ENCODE measurements at places on chromosomes 12 and 14.

DNA sequence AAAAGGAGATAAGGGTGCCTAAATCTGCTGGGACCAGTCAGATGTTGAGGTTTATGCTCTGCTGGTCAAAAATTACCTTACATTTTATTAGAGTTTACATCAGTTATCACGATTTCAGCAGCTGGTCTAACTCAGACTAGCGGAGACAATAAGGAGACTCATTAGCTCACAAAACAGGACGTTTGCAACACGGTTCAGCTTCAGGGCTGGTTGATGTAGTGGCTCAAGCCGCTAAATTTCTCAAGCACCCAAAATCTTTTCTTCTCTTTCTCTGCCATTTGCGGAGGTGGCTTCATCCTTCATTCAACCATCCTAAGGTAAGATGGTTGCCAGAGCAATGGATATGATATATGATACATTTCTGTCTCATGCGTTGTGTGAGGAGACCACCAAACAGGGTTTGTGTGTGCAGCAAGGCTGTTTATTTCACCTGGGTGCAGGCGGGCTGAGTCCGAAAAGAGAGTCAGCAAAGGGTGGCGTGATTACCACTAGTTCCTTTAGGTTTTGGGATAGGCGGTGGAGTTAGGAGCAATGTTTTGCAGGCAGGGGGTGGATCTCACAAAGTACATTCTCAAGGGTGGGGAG, 30.3 kb upstream of the CLIP1 start:
- no peak for DNase-seq

- peak; percentile 7 for DNase-seq
These were observed 44.7 kb upstream of the GALNT9 start for GRCh38 chr12:132373901-132374611.

DNA sequence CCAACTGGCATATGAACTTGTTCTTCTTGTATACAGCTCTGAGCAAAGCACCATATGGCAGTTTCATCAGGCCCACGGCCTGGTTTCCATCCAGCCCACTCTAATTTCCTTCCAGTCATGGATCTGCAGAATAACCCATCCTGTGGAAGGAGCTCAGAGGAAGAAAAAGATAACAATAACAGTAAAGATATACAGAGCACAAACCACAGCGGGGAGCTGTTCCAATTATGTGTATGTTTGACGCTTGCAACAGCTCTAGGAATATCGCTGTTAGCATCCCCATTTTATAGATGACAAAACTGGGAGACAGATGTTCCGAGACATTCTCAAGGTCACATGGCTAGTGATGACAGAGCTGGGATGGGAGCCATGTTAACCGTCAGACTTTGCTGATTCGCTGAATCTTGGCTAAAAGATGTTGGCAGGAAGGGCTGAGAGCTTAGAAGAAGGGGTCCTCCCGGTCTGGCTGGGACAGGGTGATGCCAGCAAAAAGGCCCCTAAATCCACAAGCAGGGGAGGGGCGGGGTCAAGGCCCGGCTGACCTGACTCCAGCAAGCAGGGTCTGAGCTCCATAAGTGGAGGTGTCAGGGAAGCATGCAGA, 34.4 kb upstream of the CIPC start:
- no peak for DNase-seq

DNA sequence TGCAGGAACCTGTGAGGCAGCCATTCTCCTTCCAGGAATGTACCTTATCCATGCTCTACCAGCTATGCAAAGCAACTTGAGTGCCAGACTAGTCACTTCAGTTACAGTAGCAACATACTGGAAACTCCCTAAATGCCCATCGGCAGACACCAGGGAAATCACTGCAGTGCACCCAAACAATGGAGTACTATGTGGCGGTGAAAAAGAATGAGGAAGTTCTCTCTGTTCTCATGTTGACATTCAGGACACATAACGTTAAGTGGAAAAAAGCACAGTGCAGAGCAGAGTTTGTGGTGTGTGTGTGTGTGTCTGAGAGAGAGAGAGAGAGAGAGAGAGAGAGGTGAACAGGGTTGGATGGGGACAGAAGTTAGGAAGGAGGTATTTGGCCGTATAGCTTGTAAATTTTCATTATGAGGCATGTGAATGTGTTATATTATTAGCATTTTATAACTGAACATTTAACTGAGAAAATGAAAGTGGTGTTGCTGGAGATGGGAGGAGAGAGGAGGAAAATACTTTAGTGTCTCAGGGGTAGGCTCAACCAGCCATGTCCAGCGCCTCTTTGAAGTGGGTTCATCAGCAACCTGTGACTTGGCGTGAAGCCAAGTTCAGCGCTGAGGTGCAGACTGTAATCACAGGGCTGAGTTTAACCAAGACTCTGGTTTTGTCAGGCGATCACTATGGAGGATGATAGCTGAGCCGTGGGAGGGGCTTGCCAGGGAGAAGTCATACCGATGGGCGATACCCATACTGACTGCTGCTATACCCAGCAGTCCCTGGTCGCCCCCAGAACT, 17.3 kb downstream of the TNFAIP2 start:
- no peak for DNase-seq

- DNase-seq: peak; percentile 74
These were observed 323 bp downstream of the VTI1B start for GRCh38 chr14:67674139-67674479.

DNA sequence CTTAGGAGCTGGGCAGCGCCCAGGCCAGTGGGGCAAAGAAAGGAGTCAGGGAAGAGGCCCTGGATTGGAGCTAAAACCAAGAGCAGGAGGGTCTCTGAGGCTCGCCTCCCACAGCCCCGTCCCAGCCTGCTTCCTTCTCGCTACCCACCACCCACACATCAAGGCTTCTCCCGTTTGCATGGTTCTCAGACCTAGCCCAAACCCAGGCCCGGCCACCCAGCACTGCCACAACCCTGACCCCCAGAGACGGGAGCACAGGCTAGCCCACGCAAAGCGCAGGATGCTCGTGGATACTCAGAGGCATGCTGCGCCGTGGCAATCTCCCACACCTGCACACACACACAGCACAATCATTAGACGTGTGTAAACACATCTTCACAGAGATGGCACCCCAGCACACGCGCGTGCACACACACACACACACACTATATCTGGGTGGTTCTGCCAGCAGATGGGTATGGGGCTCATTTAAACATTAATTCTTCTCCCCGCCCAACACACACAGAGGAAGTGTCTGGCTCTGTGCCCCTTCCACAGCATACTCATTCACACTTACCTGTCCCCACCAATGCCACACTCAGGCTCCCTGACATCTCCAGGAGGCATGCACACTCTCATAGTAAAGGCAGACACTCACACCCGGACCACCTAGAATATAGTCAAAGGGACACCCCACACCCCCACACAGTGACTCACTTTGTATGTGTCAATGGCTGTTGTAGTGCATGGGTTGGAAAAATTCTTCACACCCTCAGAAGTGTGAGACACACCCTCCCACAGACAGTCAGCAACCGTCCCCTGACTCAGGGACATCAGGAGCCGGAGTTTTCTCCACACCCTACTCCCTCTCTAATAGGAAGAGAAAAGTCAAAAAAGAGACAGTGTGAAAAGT, 1.1 kb downstream of the CARMIL3 start:
- no peak for DNase-seq

- no peak for DNase-seq
These were observed 677 bp downstream of the TNS2 start for GRCh38 chr12:53050426-53051057.

- DNase-seq: no peak
These were observed 33.3 kb downstream of the ERG28 start for GRCh38 chr14:75627406-75627805.

- peak; percentile 28 for DNase-seq
These were observed 6.8 kb upstream of the ATG14 start for GRCh38 chr14:55418411-55418810.

DNA sequence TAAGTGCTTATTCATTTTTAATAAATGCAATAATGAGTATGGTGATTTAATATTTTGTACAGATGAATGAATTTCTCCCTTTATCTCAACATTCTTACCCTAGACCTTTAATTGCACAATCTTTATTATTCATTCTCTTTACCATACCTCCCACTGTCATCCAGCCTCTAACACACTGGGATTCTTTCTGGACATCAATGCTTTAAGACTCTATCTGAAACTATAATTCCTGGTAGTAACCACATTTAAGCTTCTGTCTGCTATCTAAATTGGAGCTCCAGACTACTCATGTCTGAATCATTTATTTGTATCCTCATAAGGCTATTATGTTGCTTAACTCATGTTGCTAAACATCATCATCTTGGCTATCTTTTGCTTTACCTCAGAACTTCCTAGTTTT, 270.2 kb downstream of the ALG10B start:
- no peak for DNase-seq

DNA sequence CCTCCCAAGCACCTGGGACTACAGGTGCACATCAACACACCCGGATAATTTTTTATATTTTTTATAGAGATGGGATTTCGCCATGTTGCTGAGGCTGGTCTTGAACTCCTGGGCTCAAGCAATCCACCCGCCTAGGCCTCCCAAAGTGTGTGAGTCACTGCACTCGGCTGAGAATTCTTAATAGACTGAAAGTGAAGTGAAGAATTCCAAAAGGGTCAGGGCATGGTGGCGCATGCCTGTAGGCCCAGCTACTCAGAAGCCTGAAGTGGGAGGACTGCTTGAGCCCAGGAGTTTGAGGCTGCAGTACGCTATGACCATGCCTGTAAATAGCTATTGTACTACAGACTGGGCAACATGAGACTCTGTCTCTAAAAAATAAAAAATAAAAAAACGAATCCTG, 43.7 kb downstream of the TCHP start:
- peak; percentile 53 for DNase-seq

GRCh38 chr14:74720526-74720925, 7.6 kb downstream of the FCF1 start:
- peak; percentile 69 for DNase-seq

- DNase-seq: no peak
These were observed 57.4 kb downstream of the AACS start for GRCh38 chr12:125122668-125123067.

DNA sequence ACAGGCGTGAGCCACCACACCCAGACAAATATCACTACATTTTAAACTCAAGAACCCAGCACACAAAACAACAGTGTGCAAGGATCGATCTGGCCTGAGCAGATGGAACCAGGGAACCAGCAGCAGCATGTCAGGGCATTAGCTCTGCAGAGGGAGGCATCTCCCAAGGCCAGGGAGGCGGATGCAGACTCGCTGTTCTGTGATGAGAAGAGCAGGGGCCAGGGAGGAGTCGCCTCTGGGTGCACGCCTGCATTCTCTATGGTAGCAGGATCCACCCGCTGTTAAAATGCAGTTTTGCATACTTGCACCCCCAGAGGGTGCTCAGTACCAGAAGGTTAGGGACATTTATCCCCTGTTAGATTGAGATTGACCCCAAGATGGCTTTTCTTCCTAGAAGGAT, 17.9 kb downstream of the PGAM5 start:
- DNase-seq: no peak

DNA sequence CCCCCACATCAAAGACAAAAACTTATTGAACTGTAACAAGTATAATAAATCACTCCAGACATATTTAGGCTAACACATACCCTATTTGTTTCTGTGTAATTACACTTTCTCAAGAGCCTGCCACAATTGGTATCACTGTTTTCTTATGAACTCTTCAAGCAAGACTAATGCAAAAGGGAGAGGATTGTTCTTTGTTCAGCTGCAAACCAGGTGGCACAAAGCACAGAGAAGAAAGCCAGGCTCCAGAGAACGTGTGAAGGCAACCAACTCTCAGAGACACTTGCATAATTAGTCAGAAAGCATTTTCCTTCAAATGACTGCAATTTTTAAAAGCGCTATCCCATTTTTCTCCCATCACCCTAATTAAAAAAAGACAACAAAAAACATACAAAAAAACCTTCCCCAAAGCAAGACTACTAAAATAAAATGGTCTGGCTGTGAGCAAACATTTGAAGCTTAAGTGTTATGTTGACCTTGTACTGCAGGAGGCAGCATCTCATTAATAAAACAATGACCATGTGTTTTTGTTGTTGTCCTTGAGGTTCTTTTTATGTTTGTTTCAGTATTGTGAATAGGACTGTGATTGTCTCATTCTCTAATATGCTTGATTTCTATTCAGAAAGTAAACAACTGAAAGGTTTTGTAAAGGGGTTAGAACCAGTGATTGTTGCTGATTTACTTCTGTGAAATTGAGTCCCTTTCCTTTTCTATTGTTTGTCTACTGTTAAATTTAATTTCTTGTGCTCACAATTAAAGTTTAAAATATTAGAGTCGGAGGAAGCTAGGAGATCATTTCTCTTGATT, 452.7 kb upstream of the PDE3A start:
- DNase-seq: peak; percentile 51

DNA sequence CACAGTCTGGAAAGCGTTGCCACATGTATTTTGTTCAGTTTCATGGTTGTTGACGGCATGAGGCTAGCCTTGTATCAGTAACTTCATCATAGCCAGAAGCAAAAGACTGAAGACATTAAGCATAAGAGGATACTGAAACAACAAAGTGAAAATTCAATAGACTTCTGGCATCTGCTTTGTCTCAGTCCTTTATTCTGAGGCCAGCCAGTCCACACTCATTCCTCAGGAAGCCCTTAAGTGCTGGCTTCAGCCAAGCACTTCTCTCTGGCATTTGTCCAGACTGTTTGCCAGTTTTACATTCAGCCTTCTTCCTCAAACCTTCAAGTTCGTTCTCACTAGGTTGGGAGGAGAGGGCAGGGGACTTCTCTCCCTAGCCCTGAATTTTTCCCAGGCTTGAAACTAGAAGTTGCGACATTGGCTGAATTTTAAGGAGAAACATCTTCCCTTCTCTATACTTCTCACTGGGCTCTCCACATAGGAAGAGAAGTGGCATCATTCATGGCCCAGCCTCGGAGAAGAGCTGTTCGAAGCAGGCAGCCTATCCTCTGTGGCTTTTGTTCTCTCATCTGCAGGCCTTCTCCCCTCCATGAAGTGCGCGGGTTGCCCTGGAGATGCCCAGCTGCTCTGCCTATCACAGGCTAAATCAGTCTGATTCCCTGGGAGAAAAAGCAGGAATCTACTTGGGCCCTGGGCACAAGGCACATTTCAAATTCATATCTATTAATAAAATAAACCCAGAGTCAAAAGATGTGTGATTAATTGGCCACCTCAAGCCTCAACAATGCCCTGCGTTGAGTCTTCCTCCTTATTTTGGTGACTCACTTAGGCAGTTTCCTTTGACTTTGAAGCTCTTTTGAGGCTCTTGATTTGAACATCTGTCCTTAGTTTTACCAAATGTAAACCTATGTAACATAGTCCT, 130.9 kb upstream of the PLEKHA5 start:
- DNase-seq: peak; percentile 88

GRCh38 chr12:103998976-103999375, 33.3 kb downstream of the TDG start:
- no peak for DNase-seq

DNA sequence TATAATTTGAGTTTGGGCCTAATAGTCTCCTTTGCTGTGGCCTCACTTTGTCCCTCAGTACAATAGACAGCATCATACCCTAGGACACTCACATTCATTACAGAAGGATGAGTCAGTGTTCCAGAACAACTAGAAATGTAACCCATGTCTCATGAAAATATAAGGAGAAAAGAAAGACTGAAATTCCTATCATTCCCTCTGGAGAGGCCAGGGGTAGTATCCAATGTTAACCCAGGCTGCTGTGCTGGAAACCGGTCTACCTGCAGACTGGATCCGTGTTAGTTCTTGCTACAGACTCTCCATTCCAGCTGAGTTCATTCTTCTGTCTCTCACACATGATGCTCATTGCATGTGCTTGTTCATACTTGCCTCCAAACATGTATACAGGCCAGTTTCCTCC, 75.8 kb upstream of the HOXC13 start:
- DNase-seq: peak; percentile 69

Data from EL (cell line).